GM19239 (cell line): ENCODE measurements at places on chromosomes 2 and 18.

DNA sequence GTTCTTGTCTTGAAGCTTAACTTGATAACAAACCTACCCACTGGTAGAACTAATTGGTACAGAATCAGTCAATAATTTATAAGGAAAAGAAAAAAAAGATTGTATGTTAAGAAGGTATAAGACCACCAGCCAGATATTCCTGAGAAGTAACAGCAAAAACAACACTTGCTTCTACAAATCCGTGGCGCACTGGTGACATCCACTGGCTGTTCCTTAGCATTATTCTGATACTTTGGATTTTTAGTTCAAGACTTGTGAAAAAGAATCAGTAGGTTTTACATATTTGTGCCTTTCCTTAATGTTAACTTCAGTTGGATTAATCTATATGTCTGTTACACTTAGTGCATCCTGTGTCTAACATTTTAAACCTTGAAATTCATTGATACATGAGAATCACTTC, 141.8 kb downstream of the GRB14 start:
- DNase-seq, result no peak

GRCh38 chr2:86064006-86064405, 41.7 kb downstream of the POLR1A start:
- DNase-seq, result no peak

DNA sequence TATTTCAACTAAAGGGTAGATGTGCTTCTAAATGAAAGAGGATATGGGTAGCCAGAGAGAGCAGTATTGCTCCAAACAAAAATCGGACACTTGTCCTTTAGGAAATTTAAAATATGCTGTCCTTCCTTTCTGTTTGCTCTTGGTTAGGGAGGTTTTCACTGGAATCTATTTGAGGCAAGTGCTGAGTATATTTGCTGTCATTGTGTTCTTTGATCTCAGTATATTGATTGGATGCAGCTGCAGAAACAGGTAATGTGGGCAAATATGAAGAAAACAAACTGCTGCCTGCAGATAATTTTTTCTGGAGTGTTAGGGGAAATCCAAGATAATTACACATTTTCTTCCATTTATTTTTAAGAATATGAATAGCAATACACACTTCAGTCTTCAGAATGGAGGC, 410.2 kb downstream of the NCKAP5 start:
- no peak for DNase-seq

DNA sequence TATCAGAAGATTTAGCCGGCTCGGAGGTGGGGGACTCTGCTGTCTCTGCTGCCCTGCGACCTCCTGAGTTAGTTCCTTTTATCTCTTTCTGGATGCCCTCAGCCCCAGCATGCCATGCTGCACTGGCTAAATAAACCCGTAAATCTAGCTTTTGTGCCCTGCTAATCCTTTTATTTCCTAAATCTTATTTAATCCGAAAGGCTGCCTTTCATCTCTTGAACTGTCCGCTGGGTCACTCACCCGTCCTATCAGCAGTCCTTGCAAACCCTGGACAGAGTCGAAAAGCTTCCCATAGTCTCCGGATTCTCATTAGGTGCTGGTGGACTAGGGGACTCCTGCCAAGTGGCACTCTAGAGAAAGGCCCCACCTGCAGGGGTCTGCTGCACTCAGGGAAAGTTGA, 122.0 kb upstream of the APCDD1 start:
- no peak for DNase-seq

- no peak for DNase-seq
Measured at GRCh38 chr2:130819226-130819607, 17.5 kb upstream of the ARHGEF4 start.

GRCh38 chr2:229297247-229297646, 26.2 kb upstream of the PID1 start:
- DNase-seq, result no peak

GRCh38 chr2:182824767-182825158, 41.7 kb downstream of the FRZB start:
- no peak for DNase-seq

- no peak for DNase-seq
Measured at GRCh38 chr2:234919711-234920110, 32.1 kb upstream of the SH3BP4 start.

GRCh38 chr2:173982918-173983317, 17.7 kb upstream of the SP3 start:
- no peak for DNase-seq

DNA sequence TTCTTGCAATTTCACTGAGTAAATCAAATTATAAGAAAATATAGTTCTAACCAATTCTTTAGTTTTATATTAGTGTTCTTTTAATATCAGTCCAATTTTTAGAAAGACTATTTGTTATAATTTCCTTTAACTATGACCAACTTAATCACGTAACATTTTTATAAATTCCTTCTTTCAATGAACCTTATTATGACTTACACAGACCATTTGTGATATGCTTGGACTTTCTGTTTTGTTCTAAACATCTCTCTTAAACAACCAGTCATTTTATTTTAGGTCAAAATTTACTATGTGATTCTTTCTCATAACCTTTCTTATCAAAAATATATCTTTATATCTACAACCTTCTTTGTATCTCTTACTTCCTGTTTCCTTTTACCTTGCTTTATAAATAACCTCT, 39.5 kb upstream of the DYNAP start:
- DNase-seq, result no peak

GRCh38 chr2:153393518-153393917, 85.0 kb downstream of the RPRM start:
- DNase-seq, result no peak

DNA sequence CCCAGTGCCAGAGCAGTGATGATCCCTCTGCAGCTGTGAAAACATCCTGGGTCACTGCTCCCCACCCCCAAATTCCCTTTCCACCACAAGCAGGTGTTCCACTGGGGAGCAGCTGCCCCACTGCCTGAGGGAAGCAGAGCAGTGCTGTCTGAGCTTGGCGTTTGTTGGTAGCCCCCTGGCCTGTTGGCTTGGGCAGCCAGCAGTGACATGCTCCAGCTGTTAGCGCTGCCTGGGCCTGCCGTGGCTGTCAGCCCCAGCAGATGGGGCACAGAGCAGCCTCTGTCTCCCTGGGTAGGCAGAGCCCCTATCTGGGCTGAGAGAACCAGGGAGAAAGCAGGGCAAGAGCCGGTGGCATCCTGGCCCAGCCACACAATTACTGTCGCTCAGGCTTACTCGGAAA, 247.7 kb downstream of the GLI2 start:
- no peak for DNase-seq

DNA sequence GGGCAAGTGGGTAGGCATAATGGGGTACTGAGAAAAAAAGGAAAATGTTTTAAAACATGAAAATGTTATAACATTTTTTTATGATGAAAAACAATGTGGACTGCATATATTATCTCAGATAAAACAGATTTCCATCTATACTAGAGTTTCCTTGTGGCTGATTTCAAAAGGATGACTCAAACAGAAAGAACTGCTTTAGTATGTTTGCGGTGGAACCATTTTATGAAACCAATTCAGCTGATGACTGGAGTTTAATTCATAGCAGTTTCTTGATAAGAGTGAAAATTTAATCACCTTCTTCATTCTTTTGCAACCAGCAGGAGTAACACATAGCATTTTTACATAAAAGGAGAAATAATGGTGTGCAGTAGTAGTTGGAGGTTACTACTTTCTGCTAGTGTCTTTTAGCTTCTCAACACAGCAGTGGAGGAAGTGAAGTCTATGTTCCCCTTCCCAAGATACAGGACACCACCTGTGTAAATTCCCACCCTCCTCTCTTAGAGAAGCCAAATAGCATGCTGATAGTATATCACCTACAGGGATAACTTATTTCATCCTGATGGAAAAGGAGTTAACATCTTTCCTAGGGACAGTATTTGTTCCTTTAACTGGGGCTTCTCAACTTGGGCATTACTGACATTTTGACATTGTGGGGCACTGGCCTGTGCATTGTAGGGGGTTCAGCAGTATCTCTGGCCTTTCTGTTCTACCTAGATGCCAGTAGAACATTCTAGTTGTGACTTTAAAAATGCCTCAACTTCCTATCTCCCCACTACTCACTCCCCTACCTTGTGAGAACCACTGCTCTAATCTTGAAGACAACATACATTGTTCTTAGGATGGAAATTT, 29.9 kb downstream of the PELI1 start:
- DNase-seq, result no peak

DNA sequence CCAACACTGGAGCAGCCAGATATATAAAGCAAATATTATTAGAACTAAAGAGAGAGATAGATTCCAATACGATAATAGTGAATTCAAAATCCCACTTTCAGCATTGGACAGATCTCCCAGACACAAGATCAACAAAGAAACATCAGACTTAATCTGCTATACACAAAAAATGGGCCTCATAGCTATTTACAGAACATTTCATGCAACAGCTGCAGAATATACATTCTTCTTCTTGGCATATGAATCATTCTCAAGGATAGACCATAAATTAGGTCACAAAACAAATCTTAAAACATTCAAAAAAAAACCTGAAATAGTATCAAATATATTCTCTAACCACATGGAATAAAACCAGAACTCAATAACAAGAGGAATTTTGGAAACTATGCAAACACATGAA, 23.8 kb upstream of the BAZ2B start:
- DNase-seq, result no peak

DNA sequence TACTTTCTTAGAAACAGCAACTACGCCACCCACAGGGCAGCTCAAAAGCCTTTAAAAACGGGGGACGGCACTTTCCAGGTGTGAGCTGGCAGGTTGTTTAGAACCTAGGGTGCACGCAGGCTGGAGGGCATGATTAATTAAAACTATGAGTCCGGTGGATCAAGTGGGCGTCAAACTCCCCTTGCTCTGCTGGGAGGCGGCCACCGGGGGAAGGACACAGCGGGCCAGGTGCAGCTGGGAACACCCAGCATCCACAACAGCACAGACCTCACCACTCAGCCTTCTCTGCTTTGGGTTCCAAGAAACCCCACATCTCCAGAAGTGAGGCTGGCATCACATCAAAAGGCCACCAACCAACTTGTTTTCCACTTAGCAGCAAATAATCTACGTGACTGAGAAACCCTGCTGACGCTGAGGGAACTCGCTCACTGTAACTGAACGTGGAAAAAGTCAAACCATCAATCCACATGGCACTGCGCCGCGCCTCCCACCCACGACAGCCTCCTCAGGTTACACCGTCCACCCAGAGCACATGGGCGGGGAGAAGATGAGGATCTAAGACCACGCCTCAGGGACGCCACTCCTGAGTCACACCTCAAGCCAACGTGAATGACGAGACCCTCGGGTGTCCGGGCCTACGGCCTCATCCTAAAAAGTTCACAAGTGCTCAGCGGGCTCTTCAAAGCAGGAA, 118.2 kb downstream of the ZNF516 start:
- DNase-seq, result no peak

DNA sequence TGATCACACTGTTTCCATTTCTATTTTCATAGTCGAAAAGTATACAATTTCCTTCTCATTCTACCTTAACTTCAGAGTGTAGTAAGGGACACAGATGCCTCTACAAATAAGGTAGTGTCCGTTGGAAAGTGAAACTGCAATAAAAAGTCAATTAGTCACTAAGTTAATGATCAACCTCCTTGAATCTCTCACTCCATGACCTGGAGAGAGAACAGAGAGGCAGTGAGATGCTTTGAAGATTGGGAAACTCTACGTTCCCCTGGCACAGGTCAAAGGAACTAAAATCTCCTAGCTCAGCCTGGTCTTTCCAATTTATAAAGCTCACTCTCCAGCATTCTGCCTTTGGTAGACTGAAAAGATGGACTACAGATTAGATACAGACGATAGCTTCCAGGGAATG, 153.8 kb upstream of the ACAA2 start:
- peak; percentile 40 for DNase-seq

GRCh38 chr2:126986631-126987187, 88.0 kb downstream of the TEX51 start:
- DNase-seq, result no peak

GRCh38 chr18:13730481-13730880, 4.0 kb downstream of the RNMT start:
- DNase-seq, result no peak

DNA sequence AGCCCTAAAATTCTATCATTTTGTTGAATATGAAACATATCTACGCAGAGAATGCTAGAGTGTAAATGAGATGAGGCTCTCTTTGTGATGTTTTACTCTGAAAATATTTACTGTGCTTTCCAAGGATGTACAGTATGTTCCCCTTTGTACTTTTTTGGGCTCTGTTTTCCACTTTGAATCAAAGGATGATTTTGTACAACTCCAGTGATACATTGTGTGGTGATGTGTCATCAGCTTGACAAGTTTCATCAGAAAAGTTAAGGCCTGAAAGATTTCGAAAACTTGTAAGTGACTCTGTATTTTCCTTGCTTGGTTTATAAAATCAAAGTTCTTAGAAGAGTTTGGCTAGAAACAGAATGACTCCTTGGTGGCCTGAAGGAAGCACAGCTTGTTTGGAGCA, 206.3 kb downstream of the LTBP1 start:
- DNase-seq, result no peak

DNA sequence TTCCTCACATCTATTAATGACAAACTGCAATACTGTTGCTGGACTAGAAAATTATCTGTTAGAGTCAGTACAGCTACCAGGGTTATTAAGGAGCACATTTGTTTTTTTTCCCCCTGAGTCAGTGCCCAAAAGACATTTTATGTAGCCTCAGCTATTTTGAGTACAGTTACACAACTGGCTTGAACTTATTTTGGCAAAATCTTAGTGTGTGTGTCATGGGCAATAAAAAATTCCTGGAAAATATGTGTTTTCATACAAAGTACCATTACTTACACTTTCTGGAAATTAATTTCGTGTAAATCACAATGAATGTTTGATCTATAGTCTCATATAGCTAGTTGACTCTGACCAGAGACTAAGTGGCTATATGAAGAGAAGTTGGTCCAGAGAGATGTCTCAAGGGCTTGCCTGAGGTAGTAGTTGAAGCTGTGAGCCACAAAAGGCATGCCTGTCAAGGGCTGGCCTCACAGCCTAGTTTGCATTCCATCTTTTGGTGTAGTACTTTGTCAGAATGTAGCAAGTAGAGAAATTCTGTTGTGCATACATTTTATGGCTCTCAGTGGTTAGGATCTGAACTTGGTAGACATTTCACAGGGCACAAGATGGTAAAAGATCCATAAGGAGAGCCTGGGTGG, 283.4 kb downstream of the MTX2 start:
- no peak for DNase-seq

DNA sequence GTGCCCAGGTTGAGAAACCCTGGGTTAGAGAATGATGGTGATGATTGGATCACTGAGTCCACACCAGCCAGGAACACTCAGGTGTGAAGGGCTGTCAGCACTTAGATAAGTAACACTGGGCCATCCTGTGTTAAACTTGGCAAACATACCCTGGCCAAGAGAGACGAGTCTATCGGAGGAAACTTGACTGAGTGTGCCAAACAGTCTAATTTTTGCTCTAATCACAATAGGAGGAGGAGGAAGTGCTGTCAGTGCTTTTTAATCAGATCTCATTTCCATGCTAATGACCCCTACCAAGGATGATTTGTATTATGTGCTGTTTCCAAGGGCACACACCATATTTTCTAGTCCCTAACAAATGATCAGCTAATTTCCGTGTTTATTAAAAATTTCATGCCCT, 63.8 kb upstream of the SEC11C start:
- DNase-seq, result no peak

GRCh38 chr2:120856421-120856862, 120.8 kb downstream of the GLI2 start:
- DNase-seq, result no peak

- DNase-seq, result no peak
Measured at GRCh38 chr18:35153609-35154272, 87.1 kb upstream of the ZNF397 start.
